ENCODE measurements at places on chromosomes 16 and 17. TPM values are rescaled to one million over a fixed set of nuclear protein-coding genes. Genes with fewer than 3 reads are reported as not detected.

Gene FOXN1
- under 0.01 TPM for total RNA-seq

Gene HAS3
- 203 TPM for total RNA-seq

Gene ANKRD11
- 50.6 TPM for total RNA-seq

Gene ITGB4
- total RNA-seq, result 974 TPM

Gene KRTAP9-2
- total RNA-seq, result not detected

Gene ARHGAP23
- total RNA-seq, result 74.5 TPM

Gene ZSCAN32
- total RNA-seq, result 20.6 TPM

Measured in nasal cavity respiratory epithelium epithelial cell of viscerocranial mucosa (primary cell).